Renal cortical epithelial cell (primary cell): ENCODE measurements at places on chromosomes 12 and 14. TPM values are rescaled to one million over a fixed set of nuclear protein-coding genes. Genes with fewer than 3 reads are reported as not detected.

- DNase-seq: no peak
Measured at GRCh38 chr14:104523546-104523935, 56.0 kb upstream of the C14orf180 start.

STON2 gene
- total RNA-seq: 9.9 and 91.9 TPM in 2 replicates

GRCh38 chr14:50025776-50026175 is 90.6 kb downstream of the VCPKMT start:
- peak; percentile 18 for DNase-seq

DNA sequence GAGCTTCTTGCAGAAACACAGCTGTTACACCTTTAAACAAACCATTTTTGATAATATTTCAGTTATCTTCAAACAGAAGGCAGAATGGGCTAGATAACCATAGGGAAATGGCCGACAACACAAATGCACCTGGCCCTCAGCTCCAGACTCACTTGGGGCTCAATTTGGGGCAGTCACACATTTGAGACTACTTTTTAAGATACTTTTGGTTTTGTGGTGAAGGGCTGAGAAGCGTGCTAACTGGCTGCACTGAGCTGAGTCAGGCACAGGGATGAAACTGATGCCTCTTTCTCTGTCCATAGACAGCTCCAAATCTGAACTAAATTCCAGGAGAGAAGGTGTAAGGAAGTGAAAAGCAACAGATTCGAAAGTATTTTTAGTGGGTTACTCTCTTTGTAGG is 18.5 kb upstream of the GRIP1 start:
- no peak for DNase-seq

GRCh38 chr12:124150168-124150567 is 144.7 kb upstream of the RFLNA start:
- no peak for DNase-seq

SLC39A2 gene
- total RNA-seq: not detected in 2 replicates
